Putamen (tissue), 1 donor: ENCODE measurements at places on chromosomes 6 and 20.

DNA sequence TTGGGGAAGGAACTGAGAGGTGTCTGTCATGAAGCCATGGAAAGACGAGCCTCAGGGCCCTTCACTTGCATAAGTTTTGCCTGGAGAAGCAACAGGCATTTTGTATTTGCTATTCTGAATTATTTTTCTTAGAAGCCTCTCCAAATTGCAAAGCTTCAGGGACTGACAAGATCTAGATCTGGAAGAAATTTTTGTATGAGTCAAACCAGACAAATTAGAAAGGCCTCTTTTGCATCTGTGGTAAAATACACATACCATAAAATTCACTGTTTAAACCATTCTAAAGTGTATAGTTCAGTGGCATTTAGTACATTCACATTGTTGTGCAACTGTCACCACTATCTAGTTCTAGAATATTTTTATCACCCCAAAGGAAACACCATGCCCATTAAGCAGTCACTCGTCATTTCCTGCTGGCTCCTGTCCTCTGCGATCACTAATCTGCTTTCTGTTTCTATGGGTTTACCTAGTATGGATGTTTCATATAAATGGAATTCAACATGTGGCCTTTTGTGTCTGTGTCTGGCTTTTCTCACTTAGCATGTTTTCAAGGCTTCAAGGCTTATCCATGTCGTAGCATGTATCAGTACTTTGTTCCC is 269.1 kb downstream of the PHF3 start:
- no peak for DNase-seq

DNA sequence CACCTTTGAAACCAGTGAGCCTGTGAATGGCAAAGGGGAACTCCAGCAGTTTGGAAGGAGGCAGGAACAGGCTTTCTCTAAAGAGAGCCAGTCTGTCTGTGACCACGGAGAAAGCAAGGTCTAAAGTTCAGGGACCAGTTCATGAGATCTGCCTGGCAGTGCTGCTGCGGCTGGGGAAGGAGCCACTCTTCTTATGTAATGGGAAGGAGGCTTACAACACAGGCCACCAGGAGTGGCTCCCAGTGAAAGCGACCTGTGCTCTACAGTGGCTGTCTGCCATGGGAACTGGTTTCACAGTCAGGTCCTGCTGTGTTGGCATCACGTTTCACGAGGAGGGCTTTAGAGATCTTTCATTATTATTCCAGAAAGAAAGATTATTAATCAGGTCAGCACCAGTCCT is 291.9 kb upstream of the PRDM1 start:
- no peak for DNase-seq

DNA sequence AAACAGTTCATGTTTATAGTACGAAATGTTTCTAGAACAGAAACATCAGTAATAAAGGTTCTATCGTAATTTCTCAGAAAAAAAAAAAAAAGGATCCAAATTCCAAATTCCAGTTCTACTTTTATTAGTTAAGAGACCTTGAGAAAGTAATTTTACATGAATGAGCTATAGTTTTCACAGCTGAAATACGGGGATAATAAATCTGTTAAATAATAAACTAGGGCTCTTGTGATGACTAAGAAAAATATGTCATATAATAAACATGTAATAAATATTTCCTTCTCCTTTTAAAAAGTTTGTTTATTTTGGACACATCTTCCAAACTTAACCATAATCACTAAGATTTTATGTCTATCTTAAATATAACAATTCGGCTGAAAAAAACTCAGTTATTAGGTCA is 17.8 kb downstream of the RARS2 start:
- DNase-seq = no peak

- no peak for DNase-seq
These were observed 35.6 kb upstream of the ZBP1 start for GRCh38 chr20:57655809-57656155.

DNA sequence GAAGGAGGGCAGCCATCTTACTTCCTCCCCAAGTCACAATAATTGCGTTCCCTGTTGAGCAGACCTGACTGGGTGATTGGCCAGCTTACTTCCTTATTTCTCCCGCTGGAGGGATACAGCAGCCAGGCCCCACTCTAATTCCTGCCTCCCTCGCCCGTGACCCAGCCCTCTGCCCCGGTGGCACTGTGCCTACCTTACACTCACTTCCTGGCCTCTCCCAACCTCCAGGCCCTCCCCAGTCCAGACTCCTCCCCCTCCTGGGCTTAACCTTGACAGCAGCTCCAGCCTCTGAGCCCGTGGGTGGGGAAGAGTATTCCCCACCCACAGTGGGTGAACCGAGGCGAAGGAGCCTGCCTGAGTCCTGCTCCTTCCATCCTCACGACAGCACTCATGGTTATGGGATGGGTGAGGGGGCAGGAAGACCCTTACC is 3.0 kb downstream of the BAK1 start:
- DNase-seq = no peak

GRCh38 chr6:18216411-18216810 is 47.9 kb downstream of the DEK start:
- no peak for DNase-seq

GRCh38 chr6:140134224-140134623 is 759.8 kb upstream of the CITED2 start:
- DNase-seq = no peak

- DNase-seq = no peak
These were observed 104.7 kb upstream of the PMEPA1 start for GRCh38 chr20:57814529-57814928.

DNA sequence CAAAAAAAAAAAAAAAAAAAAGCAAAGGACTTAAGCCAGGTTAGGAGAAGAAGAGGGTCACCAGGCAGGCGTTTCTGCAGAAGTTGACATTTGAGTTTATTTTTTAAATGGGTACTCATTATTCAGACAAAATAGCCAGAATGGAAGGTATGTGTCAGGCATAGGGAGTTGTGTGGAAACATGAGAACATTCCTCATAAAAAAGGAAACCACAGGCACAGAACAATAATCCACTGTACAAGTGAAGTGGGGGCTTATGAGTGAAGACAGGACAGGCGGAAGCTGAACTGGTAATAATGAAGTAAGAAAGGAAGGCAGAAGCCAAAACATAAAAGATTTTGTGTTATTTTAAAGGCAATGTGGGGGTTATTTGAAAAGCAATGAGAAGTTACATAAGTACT is 104.6 kb downstream of the EPB41L2 start:
- DNase-seq = no peak

GRCh38 chr6:98787961-98788360 is 46.4 kb upstream of the POU3F2 start:
- peak; percentile 6 for DNase-seq

- DNase-seq = no peak
These were observed 1395.2 kb downstream of the EPHA7 start for GRCh38 chr6:92024110-92024509.

DNA sequence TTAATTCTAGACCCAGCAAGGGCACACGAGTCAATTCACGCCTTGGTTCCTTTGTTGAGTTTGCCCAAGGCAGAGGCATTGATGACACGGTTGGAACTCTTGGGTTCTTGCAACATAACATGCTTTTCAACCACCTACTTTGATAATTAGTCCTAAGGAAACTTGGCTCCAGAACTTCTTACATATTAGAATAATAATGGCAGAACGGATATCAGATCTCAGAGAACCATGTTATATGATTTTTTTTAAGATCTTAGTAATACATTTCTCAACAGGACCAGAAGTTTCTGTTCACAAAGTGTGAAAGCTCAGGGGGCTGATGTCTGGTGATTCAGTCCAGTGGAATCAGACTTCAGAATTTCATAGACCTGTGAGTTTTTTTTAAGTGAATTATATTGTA is 19.2 kb downstream of the SPTLC3 start:
- no peak for DNase-seq

- no peak for DNase-seq
These were observed 15.0 kb downstream of the ELOVL5 start for GRCh38 chr6:53333439-53334408.

DNA sequence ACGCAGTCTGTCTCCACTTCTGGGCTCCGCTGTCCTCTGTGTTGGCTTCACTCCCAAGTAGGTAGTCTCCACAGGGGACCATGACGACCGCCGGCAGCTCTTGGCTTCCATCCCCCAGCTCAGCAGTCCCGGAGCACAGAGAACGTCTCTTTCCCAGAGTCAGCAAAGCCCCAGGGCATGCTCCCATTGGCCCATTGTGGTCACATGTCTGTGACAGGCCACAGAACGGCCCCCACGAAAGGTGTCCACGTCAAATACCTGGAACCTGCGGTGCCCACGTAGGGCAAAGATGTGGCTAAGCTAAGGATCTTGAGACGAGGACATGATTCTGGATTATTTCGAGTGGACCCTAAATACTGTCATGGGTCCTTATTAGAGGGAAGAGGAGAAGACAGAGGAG is 438.4 kb upstream of the SULF2 start:
- no peak for DNase-seq

GRCh38 chr20:25470045-25470444 is 62.6 kb downstream of the GINS1 start:
- no peak for DNase-seq

DNA sequence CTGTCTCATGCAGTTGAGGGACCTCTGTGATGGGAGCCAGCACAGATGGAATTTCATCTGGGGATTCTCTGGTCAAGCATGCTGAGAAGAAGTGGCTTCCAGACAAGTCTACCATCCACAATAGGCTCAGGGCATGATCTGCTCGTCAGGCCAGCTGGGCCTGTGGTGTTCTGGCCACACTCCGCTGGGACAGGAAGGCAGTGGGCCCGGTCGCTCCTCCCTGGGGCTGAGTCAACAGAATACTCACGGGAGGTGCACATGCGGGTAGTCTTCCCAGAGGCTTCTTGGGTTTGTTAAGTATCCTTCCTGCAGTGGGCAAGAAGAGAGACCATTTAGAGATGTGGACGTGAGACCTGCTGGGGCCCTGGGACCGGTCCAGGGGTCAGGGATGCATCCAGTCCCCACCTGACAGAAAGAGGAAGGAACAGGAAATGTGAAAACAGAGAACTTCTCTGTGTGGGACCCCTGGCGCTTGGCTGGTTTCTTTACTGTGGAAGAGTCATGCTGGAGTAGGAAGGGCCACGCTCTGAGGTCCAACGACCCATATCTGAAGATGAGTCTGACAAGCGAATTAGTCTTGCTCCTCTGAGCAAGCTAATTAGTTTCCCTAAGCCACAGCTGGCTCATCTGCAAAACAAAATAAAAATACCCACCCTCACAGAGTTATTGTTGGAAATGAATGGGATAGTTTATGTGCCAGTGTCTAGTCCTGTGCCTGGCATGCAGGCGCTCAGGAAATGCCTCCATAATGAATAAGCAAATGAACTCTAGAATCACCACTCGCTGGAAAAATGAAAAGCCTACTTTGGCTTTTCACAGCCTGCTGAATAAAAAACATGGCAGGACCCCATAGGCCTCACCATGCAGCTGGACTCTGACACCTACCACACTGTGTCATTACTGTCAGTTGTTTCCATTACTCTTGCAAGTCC is 67.3 kb downstream of the TRAM2 start:
- DNase-seq = no peak

DNA sequence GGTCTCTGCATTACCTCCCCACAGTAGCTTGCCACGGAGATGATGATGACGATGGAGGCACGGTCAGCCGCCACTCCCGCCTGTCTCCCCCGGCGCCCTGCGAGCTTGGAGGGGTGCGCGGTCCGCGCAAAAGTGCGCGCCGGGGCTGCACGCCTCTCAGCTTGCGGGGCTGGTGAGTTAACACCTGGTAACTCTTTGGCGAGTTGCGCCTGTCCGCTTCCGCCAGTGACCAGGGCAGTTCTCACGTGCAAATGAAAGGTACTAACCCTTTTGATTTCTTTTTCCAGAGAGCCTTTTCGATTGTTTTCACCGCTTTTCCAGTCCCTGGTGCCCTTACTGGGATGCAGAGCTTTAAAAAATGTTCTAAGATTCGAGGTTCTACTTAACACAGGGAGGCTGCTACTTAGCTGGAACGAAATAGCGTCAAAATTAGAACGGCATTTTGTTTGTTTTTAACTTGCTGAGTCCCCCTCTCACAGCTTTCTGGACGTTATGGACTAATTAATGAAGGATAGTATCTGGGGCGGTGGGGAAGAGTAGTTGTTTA is 6.2 kb downstream of the GRIK2 start:
- DNase-seq = no peak

DNA sequence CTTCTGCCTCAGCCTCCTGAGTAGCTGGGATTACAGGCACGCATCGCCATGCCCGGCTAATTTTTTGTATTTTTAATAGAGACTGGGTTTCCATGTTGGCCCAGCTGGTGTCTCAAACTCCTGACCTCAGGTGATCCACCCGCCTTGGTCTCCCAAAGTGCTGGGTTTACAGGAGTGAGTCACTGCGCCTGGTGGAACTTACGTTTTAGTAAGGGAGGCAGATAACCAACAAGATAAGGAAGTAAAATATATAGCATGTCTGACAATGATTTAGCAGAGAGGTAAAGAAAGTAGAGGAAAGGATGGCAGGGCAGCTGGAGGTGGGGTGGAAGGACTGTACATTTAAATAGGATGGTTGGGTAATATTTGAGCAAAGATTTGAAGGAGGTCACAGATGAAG is 12.8 kb upstream of the MYMX start:
- DNase-seq = no peak
